ENCODE measurements at places on chromosomes 1 and 21. TPM values are rescaled to one million over a fixed set of nuclear protein-coding genes. Genes with fewer than 3 reads are reported as not detected.

The TMEM125 gene
- not detected for total RNA-seq

DNA sequence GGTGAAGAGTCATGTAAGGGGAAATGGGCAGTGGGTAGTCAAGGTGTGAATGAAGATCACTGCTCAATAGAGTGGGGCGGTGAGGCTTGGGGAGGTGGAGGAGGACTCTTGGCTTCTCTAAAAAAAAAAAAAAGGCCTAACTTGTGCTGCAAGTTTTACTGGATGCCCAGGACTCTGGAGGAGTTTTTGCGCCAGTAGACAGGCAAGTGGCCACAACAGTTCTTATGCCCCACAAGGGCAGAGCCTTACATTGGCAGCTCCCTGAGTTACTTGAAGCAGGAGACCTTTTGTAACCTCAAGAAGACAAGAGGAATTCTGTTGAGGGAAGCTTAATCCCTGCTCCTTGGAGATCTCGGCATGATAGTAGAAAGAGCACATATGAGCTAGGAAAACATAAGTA, 54.9 kb upstream of the PPP2R5A start:
- no peak for DNase-seq

GRCh38 chr21:31490443-31490842, 146.4 kb upstream of the TIAM1 start:
- DNase-seq, result no peak

DNA sequence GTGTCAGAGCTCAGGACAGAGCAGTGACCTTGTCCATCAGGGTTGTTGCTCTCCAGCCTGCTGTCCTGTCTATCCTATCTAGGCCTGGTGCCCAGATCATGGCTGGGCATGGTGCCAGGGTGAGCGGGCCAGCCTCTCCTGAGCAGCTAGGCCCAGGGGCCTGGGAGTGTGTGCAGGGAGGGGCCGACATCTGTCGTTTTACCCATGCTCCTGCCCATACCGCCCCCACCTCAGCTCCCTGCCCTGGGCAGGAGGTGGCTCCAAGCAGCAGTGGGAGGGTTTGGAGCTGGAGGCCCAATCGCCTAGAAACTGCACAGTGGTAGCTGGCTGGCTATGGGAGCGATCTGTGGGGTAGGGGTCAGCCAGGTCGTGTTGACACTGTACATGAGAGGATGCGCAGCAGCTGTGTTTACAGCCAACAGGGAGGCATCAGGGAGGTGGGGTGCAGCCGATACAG, 6.5 kb downstream of the INSRR start:
- no peak for DNase-seq
